ENCODE measurements at places on chromosomes 1 and 21.

GRCh38 chr1:30635391-30635975 lies 87.9 kb downstream of the MATN1 start:
- DNase-seq, result no peak

DNA sequence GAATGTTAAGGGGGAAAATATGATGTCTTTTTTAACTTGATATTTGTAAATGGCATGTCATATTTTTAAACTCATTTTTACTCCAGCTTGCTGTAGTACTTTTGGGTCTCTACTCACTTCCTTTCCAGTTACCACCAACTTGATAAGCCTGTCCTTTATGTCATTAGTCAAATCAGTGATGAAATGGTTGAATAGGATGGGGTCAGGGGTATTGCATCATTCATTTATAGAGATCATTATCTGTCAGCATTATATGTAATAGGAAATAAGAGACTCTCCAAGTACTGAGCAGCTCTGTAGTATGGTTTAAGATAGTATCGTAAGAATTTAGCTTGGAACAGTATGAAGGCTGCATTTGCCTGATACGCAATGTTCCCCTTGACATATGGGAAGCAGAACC lies 227.3 kb downstream of the BRINP3 start:
- DNase-seq, result no peak

DNA sequence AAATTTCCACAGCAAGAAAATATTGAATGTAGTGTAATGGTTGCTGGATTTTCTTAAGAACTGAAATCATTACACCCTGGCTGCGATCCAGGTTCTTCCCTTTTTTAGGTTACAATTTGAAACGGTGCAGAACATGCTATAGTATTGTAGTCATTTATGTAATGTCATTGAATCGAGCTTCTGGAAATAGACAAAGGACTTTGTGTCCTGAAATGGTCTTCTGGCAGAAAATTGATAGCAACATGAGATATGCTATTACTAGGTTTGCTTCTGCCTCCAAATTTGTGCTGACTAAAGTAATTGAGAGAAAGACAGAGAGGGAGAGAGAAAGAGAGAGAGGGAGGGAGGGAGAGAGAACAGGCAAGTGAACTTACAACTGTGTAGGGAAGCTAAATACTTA lies 146.2 kb upstream of the NFIA start:
- no peak for DNase-seq

GRCh38 chr1:12435639-12436344 lies 182.2 kb downstream of the DHRS3 start:
- no peak for DNase-seq

DNA sequence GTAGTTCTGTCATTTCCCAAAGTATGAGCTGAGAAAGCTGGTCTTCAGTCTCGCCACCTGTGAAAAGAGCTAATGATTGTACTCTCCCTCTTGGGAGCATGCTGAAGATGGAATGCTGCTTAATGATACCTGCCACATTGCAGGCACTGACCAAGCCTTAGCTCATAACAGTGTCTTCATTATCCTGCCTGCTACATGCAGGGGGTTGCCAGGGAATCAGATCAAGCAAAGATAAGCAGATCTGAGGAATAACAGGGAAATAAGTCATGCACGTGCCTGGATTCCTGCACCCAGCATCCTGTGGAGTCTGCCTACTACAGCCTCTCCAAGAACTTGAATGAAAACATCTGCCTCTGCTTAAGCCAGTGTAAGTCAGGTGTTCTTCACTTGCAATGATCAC lies 667.3 kb downstream of the NPHP4 start:
- no peak for DNase-seq

DNA sequence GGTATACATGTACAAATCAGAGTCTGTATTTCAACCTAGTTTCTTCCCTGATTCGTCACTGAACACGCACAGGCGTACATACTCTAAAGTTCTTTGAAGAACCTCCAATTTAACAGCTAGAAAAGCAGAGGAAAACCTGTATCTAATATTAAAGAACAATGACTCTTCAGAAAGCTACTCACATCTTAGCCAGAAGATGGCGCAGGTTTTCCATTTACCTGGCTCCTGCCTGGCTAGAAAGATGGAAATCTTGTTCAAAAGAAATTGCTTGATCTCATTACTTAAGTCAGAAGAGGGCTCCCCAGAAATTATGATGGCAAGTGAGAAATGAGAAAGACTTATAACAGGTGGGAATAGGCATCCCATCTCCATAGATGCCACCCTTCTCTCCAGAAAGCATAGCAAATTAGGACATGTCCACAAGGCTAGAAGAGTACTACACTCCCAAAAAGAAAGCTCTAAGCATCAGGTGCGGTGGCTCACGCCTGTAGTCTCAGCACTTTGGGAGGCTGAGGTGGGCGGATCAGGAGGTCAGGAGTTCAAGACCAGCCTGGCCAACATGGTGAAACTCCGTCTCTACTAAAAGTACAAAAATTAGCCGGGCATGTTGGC lies 19.0 kb upstream of the L1TD1 start:
- no peak for DNase-seq

DNA sequence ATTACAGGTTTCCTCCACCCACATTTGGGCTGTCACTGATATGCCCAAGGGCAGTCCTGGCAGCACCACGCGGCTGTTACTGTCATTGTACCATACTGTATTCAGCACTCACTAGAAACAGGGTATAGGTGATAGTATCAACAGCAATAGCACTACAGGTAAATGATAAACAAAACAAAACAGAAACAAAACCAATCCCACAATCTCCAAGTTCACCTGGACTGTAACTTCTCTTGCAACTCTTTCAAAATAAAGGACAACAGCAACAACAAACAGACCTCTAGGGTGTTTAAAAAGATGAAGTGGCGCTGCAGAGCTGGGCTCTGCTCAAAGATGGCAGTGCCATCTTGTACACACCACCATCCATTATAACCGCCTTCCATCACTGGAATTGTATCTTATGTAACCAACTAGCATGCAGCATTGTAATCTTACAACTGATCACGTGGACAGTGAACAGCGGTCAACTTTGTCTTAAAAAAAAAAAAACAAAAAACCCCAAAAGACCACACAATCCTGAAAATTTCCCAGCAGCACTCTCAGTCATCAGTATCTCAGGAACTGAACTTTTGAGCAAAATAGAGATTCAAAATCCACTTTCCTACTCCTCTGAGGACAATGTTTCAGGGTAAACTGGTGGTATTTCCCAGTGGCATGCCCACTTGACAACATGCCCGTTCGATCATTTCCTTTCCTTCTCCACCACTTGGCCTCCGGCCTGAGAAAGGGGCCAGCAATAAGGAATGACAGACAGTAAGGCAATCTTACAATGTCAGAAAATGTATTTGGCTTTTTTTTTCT lies 3.8 kb downstream of the IRF2BP2 start:
- DNase-seq, result peak; percentile 21

DNA sequence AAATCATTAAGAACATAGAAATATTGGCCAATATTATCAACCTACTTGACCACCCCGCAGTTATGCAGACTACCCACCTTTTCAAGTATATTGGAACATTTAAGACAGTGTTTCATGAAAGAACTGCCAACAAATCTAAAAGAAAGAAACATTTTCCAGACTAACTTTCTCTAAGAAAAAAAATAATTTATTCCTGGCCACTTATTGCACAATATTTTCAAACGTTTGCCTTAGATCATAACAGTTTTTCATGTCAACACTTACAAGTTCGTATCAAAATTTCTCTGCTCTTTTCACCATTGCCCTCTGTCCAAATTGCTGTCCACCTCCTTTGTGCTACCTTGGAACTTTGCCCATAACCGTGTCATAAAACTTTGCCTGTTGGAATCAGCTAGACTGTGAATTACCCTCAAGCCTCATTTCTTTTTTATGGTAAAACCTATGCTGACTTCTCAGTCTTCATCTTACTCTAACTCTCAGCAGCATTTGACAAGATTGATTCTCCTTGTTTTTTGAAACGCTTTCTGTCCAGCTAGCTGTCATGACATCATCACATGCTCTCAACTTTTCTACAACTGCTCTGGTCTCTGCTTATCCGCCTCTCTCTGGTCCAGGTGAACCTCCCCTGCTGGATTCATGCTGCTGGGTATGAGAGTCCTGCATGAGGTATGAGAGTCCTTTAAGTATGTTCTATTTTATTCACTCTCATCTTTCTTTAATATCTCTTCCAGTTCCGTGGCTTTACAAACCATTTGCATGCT lies 92.8 kb upstream of the CHRM3 start:
- DNase-seq, result no peak

DNA sequence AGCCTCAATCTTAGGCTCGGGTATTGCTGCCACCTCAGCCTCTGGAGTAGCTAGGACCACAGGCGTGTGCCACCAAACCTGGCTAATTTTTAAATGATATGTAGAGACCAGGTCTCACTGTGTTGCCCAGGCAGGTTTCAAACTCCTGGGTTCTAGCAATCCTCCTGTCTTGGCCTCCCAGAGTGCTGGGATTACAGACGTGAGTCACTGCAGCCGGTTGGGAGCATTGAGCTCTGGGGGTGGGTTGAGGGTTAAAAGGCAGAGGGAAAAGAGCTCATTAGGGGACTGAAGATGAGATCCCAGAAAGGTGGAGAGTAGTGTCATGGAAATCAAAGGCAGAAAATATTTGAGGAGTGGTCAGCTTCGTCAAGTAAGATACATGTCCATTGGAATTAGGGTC lies 7.1 kb downstream of the RAD54L start:
- no peak for DNase-seq

- no peak for DNase-seq
These were observed 40.0 kb downstream of the GPSM2 start for GRCh38 chr1:108916788-108917187.

DNA sequence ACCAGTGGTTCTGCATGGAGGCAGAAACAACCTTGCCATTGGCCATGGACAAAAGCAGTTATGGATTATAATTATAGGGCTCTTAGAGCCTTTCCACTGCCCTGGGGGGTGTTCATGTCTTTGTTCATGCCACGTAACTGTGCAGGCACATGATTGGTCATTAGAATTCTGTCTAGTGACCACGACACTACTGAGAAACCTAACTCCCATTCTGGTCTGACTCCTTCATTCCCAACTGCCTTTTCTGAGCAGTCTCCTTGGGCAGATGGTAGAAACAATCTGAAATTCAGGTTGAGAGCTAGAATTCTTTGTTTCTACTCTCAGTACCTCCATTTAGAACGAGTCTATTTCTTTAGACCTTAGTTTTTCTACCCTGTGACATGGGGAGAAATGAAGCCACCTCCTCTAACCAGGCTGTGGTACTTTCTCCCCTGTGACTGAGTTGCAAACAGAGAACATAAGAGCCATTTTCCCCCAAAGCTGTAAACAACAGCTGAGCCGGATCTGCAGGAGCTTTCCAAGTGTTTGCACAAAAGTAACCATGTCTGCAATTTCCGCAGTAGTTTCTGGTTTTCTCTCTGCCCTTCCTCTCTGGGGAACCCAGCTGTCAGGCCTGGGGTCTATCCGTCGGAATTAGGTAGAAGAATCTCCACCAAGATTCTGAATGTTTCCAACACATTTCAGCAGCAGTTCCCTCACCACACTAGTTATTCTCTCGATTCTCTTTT lies 37.7 kb upstream of the IPO9 start:
- DNase-seq, result peak; percentile 49

- DNase-seq, result no peak
These were observed 15.5 kb downstream of the SSBP3 start for GRCh38 chr1:54390655-54391054.

DNA sequence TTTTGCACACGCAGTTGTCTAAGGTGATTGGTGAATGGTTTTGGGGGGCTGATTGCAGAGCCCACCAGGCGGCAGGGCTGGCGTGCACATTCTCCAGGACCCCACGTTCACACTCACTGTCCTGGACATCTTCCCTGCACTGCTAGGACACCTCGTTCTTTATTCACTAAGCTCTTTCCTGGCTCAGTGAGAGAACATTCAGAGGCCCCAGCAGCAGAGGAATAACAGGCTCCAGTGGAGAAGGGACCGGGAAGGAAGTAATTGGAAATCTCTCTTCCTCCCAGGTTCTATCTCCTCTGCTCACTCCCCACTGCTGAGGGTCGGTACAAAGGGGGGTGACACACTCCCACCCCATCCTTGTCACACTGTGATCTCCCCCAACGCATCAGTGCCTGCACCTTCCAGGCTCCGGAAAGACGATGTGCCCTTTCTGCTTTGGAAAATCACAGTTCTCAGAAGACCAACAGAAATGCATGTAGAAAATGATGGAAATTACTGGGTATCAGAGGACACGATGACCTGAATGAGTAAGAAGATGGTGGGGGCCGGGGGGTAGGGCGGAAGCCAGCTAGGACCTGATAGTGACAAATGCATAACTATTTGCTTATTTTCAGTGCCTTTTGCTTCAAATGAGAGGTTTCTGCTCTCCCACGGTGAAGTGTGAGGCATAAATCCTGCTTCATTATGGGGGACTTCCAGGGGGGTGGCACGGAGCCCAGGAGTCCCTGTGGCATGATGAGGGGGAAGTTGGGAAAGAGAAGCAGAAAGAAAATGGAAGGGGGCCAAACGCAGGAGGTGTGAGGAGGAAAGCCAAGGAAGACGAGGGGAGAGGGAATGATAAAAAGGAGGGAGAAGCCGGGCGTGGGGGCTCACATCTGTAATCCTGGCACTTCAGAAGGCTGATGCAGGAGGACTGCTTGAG lies 25.2 kb upstream of the KIF26B start:
- DNase-seq, result no peak
